ENCODE measurements at places on chromosomes 16 and 17.
A peak's percentile ranks its signal among the peaks of the same experiment; 100 is the strongest.

DNA sequence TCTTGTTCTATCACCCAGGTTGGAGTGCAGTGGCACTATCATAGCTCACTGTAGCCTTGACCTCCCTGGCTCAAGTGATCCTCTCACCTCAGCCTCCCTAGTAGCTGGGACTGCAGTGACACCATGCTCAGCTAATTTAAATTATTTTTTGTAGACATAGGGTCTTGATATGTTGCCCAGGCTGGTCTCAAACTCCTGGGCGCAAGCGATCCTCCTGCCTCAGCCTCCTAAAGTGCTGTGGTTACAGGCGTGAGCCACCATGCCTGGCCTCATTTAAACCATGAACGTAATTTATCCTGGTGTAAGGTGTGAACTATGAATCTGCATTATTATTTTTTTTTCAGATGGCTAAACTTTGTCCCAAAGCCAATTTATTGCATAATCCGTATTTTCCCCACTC lies 37.3 kb downstream of the LAT start:
- no peak for DNase-seq

GRCh38 chr16:76444832-76445231 lies 167.6 kb downstream of the CNTNAP4 start:
- DNase-seq: no peak

DNA sequence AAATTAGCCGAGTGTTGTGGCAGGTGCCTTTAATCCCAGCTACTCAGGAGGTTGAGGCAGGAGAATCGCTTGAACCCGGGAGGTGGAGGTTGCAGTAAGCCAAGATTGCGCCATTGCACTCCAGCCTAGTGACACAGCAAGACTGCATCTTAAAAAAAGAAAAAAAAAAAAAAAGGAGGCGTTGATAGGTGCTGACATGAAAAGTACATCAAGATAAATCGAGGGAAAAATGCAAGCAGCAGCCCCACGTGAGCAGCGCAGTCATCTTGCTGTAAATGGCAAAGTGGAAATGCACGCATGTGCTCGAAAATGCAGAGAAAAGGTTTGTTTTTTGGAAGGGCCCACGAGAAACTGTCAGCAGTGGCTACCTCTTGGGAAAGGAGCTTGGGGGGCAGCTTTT lies 20.9 kb downstream of the MXRA7 start:
- no peak for DNase-seq

GRCh38 chr16:19382887-19383816 lies 34.5 kb upstream of the TMC5 start:
- DNase-seq: no peak

DNA sequence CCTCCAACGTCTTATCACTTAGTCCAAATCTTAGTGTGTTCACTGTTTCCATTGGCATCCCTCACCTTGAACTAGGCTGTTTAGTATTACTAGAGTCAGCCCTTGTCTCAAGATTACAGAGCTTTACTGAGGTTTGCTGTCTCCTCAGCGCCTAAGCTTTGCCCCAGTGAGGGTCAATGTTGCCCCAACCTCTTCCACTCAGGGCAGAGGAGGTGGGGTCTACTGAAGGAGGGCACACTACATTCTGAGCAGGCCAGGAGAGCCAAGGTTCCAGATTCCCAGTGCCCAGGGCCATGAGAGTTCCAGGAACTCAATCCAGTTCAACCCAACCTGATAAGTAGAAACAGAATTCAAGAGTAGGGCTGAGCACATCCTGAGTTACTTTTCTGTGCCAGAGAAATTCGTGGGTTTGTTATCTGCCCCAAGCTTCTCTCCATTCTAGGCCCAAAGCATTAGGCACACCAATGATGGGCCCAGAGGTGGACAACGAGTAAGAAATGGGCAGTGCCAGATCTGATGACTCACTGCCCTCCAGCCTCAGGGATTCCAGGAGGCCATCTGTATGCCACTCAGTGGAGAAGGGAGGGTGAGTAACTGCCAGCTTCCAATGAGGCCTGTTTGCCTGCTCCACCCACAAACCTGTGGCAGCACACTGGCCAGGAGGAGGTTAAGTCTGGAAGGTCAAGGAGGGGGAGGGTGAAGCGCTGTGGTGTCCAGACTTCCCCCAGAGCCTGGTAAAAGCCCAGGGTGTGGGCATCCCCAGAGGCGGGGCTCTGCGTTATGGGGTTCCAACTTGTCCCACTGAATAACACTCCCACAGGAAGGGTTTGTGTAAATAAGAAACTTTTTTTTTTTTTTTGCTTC lies 8.2 kb downstream of the TUBG2 start:
- DNase-seq: no peak

GRCh38 chr17:16944334-16945135 lies 27.4 kb downstream of the TNFRSF13B start:
- DNase-seq: no peak

DNA sequence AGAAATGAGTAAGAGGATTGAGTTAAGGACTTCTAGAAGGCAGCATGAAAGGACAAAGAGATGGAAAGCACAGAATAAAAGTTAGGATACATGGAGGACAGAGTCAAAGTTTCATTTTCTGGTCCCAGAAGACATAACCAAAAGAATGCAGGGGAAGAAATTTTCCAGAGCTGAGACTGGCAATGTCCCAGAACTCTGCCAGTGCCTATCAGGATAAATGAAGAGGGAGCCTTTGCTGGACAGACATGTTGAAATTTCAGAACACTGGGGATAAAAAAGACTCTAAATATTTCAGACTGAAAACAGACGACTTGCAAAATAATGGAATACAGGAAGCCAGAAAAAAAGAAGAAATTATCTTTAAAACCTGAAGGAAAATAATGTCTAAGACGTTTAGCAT lies 55.7 kb downstream of the NT5M start:
- DNase-seq: no peak

DNA sequence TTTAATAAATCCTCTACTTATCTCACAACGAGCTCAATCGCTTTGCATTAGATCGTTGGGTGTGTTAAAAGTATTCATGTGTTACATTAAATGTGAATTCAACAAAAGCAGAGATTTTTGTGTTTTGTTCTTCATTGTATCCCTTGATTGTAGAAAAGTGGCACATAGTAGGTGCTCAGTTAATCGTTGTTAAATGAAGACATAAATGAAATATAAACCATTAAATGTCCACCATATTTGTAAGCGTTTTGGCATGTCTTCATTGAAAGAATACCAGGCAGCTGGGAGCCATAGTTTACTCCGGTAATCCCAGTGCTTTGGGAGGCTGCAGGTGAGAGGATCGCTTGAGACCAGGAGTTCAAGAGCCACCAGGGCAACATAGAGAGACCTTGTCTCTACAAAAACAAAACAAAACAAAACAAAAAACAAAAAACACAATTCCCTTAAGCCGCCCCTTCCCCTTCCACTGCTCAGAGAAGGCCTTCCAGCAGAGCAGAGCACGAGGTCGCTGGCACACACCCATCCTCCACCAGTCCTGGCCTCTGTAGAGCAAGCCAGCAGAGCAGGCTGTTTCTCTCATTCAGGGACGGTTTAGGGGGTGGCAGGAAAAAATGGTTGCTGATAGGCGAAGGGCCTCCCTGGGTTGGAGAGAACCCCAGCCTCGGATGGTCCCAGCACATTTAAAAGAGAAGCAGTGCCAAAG lies 673 bp upstream of the CHD9 start:
- DNase-seq: no peak

DNA sequence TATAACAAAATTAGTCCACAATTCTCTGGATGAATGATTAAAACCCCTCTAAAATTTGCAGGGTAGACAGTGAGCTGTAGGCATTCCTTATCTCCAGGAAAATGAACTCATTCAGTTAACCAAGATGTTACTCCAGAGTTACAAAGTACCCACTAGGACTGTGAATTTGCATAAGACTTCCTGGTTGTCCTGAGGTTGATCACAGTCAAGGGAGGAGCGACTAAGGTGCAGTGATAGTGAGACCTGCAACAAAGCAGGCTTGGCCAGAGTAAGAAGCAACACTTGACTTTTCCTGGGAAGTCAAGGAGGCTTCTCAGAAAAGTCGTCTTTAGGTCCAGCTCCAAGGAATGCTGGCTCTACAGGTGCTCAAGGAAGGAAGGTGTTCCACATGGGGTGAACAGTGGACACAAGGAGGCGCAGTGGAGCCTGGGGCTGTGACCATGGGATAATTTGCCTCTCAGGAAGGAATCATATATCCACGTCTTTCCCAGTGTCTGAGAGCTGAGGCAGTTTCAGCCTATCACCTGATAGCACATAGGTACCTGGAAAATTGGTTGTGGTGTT lies 821.1 kb upstream of the EEF2KMT start:
- no peak for DNase-seq

- peak; percentile 16 for DNase-seq
These were observed 72.0 kb upstream of the DNAJA2 start for GRCh38 chr16:47045459-47045858.

DNA sequence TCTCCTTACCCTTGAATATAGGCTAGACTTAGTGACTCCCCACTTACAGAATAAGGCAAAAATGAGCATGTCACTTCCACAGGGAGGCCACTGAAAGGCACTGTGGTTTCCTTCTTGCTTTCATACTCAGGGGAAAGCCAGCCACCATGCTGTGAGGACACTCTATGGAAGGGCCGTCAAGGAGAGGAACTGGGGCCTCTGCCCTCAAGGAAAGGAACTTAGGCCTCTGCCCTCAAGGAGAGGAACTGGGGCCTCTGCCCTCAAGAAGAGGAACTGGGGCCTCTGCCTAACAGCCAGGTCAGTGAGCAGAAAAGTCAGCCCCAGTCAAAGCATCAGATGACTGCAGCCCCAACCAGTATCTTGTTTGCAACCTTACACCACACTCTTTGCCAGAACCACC lies 30.1 kb downstream of the VPS35 start:
- DNase-seq: peak; percentile 30

GRCh38 chr17:3959921-3960601 lies 4.2 kb downstream of the ATP2A3 start:
- DNase-seq: no peak

- DNase-seq: no peak
These were observed 187.5 kb upstream of the SOX9 start for GRCh38 chr17:71933306-71933705.

GRCh38 chr17:80087346-80088265 lies 13.8 kb upstream of the GAA start:
- DNase-seq: no peak

DNA sequence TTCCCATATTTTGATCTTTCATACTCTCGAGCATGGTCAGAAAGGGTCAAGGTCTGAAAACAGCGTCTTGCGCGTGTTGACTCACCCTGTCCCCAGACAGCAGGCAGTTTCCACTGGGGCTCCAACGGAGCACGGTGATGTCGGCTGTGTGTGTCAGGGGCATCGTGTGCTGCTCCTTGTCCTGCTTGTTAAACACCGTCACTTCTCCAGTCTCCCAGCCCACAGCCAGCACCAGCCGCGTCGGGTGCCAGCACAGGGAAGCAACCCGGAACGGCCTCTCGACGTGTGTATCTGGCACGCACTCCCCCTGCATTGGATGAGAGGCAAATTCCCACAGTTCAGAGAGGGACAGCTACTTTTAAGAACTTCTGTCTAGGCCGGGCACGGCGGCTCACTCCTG lies 9.6 kb downstream of the IFT140 start:
- no peak for DNase-seq

- no peak for DNase-seq
These were observed 36.1 kb downstream of the ZNF652 start for GRCh38 chr17:49325980-49326379.

- no peak for DNase-seq
These were observed 736.5 kb downstream of the KCNJ2 start for GRCh38 chr17:70905796-70906195.

DNA sequence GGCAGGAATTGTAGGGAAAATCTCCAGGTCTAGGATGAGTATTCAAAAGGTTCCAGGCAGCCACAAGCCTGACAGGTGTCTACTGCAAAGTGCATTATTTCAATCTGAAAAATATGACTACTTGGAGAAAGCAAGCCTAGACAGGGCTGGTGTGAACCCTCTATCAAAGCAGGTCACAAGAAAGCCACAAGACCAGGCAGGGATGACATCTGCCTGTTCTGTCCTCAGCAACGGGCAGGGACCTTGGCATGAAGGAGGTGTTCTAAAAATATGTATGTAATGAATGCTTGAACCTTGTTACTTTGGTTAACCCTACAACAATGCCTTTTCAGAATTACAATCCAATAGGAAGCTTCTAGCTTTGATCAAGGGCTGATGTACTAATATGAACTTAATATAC lies 1.2 kb upstream of the COX6A2 start:
- DNase-seq: no peak
